Stimulated activated CD4-positive, alpha-beta T cell treated with anti-CD3 and anti-CD28 coated beads, Interleukin-1b, Interleukin-23, amount 100 ng/mL, for 1 hour (primary cell): ENCODE measurements at places on chromosomes 11 and 22.

DNA sequence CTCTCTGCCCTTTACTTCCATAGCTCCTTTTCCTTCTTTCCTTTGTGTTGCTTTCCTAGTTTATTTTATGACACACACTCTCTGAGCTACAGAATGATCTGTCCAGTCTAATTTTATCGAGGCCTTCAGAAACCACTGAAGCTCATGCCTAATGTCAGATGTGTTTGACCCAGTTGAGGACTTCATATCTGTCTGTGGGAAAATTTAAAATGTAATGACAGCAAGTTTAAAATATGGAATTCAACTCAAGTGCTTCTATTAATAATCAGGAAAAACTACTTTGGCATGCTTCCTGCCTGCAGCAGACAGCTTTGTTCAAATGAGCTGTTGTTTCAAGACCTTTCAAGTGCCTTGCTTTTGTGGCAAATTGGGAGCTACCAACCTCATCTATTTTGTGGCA is 261.8 kb upstream of the MTNR1B start:
- DNase-seq: no peak

DNA sequence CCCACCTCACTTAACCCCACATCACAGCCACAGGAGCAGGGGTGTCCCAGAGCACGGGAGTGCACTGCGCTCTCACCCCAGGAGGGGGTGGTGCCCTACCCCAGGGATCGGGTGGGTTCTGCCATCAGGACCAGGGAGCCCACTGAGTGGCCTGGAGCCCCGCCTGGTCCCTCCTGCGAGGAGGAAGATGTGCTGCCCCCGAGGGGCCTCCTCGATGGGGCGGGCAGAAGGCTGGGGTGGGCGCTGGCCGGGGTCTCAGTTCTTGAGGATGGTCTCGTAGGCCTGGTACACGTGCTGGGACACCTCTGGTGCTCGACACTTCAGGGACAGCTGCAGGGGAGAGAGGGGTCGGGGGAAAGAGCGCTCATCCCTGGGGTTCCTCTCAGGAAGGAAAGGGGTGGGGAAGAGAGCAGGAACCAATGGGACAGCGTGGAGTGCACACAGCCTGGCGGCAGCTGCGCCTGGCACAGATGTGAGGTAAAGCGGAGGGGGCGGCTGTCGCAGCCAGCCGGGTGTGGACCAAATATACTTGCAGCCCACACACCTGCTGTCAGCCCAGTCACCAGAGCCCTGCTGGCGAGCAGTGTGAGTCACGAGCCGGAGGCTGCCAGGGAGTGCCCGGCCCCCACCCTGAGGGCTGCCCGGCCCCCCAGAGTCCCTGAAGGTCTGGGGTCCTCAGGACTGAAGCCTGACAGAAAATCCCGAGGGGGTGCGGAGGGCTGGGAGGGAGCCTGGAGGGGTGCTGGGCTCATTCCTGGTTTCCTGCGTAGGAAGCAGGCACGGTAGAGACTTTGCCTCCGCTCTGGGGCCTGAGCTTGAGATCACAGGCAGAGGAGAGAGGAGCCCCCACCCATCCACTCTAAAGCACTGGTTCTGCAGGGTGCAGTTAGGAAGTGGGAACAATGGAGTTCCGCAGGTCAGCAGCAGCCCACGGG is 13.3 kb upstream of the RASL10A start:
- no peak for DNase-seq

- no peak for DNase-seq
These were observed 166.0 kb downstream of the METTL15 start for GRCh38 chr11:28274216-28274615.

- no peak for DNase-seq
These were observed 12.1 kb upstream of the SF1 start for GRCh38 chr11:64790205-64791095.

GRCh38 chr22:17647991-17648390 is 9.4 kb downstream of the BCL2L13 start:
- no peak for DNase-seq

GRCh38 chr11:15011776-15012345 is 39.7 kb upstream of the CALCA start:
- DNase-seq: no peak
